ENCODE measurements at places on chromosomes 3 and 15.
A peak's percentile ranks its signal among the peaks of the same experiment; 100 is the strongest.

DNA sequence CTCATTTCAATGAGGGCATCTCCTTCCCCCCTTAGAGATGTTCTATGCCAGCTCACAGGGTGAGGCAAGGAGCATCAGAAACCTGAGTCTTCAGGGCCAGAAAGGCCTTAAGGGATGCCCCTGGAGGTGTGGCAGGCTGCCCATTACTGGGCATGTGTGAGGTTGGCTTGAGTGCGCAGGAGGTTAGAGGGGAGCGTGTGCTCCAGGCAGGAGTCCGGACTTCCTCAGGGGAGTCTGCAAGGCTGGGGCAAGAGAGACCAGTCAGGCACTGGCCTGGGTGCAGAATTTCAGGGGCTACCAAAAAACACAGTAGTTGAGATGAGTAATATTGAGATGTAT is 1.9 kb downstream of the LOXL1 start:
- no peak for DNase-seq

GRCh38 chr15:57824186-57824585 is 117.7 kb downstream of the POLR2M start:
- no peak for DNase-seq

DNA sequence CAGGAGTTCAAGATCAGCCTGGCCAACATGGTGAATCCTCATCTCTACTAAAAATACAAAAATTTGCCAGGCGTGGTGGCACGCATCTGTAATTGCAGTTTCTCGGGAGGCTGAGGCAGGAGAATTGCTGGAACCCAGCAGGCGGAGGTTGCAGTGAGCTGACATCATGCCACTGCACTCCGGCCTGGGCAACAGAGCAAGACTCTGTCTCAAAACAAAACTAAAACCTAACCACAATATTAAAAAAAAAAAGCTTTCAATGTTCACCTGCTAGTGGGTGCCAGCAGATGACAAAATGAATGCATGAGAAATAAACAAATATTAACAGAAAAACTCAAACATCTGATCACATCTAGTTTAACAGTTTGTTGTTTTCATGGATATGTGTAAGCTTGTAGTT is 9.0 kb downstream of the SLC24A1 start:
- DNase-seq, result no peak

DNA sequence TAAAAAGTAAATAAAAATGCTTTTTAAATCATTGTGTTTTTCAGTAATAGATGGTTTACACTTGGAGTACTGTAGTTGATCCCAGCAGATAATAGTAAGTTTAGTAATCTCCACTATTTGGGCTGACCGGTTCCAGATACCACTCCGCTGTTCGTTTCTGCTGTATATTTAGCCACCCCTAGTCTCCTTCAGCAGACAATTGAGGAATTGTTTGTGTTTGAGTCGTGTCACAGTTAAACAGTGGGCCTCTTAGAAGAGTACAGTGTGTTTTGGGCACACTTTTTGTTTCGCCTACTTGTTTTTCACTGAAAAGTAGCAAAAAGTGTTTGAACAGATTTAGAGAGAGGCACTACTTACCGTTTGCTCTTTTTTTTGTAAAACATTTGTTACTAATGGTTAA is 33.2 kb downstream of the PAK2 start:
- no peak for DNase-seq

GRCh38 chr3:99579246-99579645 is 59.1 kb upstream of the COL8A1 start:
- DNase-seq, result no peak

DNA sequence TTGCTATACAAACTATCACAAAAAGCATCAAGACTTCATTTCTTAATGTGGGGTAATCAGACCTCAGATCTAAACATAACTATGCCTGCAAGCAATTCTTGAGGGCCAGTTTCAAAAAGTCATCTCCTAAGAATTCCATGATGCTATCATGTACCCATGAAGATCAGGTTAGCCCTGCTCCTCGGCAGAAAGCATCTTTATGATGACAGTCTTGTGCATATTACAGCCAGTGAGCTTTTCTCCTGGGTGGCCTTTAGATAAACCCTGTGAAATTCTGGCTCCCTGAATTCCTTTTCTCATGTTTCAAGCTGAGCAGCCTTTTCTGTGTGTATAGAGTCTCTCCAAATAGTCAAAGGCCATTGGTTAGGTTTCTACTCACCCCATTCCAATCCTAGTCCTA is 201.9 kb upstream of the MCTP2 start:
- no peak for DNase-seq

- DNase-seq, result no peak
Measured at GRCh38 chr15:92107510-92107909, 254.0 kb downstream of the SLCO3A1 start.

DNA sequence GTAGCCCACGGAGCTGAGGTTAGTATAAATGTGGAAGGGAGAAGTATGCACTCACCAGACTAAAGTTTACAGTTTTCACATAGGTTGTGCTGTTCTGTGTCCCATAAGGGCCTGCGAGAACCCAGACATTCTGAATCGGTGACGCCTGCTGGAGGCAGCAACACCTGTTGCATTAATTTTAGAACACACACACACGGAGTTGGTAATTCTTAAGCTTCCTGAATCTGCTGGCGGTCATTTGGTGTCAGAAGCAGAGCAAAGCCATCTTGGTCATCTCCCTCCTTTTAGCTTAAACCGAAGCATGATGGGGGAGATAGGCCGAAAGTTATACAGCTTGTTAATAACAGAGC is 41.1 kb upstream of the AP3B2 start:
- no peak for DNase-seq

DNA sequence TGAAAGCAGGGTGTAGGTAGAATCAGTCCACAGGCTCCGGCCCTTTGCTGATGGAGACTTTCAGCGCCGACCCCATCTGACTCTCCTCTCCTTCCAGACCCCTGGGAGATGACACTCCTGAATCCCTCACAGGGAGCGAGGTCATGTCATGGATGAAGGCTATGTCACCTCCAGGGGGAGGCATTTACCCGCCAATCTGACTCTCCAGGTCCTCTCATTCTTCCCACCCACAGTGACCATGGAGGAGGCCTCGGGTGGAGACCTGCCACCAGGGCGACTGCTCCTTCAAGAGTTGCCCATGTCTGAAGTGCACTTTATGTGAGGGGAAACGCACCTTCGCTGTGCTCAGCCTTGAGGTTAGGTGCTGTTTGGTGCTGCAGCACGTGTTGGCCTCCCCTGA is 112.7 kb downstream of the KLF13 start:
- DNase-seq, result no peak

DNA sequence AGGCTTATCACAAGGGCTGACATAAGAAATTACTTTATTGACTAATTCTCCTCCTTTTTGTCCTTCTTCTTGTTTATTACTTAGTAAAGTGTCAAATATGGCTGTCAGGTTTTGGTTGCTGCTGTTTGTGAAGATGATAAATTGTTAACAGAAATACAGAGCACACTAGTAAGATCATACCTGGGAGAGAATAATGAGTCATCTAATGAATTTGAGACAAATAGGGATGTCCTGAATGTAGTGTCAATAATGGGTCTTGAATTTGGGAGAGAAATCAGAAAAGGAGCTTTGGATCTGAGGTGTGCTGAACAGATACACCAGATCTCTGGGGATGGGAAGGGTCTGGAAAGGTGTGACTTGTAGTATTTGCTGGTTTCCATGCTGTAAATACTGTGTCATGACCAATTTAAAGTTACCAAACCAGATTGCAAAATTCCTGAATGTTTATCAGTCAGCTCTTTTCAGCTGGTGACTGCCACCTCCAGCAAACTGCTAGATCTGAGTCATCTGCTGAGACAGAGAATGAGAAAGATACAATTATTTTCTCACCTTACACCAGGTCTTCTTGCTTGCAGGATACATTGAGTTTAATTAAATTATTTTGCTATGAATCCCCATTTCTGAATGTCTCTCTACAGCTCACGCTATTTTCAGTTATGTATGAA is 76.7 kb upstream of the SATB1 start:
- no peak for DNase-seq

- DNase-seq, result no peak
Measured at GRCh38 chr3:114872588-114872987, 274.5 kb downstream of the ZBTB20 start.

DNA sequence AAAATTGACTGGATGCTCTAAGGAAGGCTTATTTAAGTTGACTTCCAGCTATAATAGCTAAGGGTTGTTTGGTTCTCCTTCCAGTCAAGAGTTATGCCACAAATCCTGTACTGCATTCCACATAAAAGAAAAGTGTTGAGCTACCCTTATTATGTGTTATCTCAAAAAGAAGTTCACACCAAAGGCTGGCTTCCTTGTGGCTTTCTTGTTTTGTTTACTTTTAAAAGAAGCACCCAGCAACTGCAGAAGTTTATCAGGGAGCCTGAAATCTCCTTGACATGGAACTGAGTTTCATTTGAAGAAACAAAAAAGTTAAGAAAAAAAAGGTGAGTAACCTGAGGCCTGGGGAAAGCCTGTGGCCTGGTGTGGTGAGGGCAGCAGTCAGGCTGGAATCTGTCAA is 10.2 kb downstream of the MGLL start:
- DNase-seq, result no peak

- no peak for DNase-seq
Measured at GRCh38 chr3:32216172-32216783, 22.2 kb upstream of the CMTM8 start.

GRCh38 chr15:65833501-65834205 is 35.6 kb upstream of the RAB11A start:
- no peak for DNase-seq

DNA sequence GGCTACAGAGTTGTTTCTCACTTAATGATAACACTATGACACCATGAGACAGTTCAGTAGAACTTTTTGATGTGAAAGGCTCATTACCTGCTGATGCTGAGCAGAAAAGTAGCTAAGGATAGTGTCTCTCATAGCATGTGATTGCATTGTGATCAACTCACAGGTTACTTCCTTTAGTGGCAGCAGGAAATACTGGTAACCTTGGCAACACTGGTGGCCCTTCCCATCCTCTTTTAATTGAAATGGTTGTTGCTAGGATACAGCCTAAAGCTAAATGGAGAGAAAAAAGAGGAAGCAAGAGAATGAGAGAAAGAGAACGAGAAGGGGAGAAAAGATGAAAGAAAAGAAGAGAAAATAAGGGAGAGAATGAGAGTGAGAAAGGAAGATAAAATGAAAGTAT is 204.7 kb upstream of the GAP43 start:
- DNase-seq, result no peak

DNA sequence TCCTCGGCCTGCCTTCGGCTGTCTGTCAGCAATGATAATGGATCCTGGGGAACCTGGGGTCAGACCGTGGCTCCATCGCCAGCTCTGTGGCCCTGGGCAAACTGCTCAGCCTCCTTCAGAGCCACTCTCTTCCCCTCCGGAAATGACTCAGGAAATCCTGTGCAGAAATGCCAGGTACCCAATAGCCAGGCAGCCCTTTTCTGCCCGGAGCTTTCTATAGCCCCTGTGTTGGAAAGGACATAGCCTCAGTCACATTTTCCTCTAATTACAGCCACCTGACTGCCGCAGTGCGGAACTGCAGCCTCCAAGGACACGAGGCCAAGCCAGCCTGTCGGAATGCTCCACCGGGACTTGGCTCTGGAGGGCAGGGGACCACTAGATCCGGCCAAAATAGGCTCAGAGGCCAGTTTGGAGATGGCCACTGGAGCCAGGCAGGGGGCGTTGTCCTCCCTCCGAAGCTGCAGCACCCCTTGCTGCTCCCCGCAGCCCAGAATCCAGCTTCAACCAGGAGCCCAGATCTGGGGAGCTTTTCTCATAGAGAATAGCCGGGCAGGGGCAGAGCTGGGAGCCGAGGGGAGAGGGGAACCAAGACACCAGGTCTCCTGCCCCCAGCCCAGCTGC is 11.6 kb upstream of the ZXDC start:
- DNase-seq, result no peak

DNA sequence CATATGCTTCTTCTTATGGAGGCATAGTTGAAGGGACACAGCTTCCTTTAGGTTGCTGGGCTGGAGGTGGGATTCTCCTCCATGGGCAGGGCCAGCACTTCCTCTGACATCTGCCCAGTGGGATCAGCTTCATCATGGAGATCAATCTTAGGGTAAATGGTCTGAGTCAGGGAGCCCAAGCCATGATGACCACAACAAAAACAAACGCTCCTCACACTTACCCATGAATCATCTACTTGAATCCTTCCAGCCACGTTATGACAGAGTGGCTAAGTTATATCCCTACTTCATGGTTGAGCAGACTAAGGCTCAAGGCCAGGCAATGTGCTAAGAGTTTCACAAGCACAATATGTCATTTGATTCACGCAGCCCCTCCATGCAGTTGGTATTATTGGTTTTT is 87.2 kb upstream of the NMNAT3 start:
- no peak for DNase-seq

DNA sequence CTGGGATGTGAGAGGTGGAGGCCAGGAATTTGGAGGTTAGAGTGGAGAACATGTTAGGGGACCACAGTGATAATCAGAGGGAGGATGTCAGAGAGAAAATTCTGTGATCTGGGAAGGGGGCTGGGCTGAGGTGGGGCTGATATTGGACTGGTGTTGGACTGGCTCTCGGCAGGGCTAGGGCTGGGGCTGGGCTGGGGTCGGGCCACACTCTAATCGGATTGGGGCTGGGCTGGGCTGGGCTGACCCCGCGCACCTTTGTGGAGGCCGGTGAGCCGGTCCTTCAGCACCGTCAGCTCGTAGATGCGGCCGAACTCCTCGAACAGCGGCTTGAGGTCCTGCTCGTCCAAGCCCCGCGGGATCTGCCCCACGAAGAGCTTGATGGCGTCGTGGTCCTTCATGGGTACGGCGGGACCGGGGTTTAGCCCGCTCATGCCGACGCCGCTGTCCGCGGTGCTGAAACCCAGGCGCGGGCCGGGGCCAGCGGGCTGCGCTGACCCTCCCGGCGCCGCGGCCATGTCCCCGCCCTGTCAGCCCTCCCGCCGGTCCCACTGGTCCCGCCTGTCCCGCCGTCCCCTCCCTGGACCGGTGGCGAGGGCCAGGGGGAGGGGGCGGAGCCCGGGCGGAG is 485 bp downstream of the CELF6 start:
- peak; percentile 52 for DNase-seq

DNA sequence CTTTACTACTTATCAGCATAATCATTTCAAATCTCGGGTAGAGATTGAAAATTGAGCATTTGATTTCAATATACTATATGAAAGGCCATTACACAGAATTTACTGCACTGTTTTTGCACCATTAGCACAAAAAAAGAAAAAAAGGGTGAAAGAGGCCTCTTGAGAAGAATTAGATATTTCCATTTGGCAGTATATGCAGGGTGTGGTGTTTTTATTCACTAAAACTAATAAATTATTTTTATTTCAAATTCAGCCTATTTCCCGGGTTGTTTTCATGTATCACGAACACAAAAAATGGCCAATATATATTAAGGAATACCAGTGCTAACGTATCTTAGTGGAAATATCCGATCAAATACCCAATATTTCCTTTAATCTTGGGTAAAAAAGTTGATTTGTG is 110.5 kb upstream of the TBL1XR1 start:
- DNase-seq, result no peak

DNA sequence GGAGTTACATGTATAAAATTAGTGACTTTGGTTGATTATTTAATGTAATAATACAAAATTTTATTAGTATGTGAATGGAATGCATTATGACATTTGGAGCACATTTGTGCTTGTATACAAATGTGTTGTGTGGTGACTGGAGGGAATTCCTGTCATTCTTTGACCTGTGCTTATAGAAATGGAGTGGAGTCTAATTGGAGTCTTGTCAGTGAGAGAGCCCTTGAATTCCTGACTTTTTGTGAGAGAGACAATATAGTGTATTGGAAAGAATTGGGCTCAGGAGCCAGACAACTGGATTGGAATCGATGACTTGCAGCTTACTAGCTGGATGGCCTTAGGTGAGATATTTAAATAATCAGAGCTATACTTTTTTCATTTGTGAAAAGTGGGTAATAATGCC is 9.4 kb downstream of the TCF12 start:
- DNase-seq, result no peak

GRCh38 chr15:44910981-44911625 is 45.4 kb upstream of the TERB2 start:
- no peak for DNase-seq

- DNase-seq, result peak; percentile 88
Measured at GRCh38 chr3:190513409-190514370, at the start of gene IL1RAP. IL1RAP (plus strand) TSS chr3:190514085; CDS start chr3:190564290, 50,205 bp downstream.

All from stimulated activated CD4-positive, alpha-beta T cell treated with anti-CD3 and anti-CD28 coated beads, Interleukin-2, amount 100 ng/mL, for 24 hours (primary cell).